ENCODE measurements at places on chromosomes 5 and 9.

GRCh38 chr9:3035579-3036332 lies 191.9 kb upstream of the PUM3 start:
- peak; percentile 21 for DNase-seq

- DNase-seq = no peak
Measured at GRCh38 chr5:633501-633955, 21.4 kb downstream of the CEP72 start.

DNA sequence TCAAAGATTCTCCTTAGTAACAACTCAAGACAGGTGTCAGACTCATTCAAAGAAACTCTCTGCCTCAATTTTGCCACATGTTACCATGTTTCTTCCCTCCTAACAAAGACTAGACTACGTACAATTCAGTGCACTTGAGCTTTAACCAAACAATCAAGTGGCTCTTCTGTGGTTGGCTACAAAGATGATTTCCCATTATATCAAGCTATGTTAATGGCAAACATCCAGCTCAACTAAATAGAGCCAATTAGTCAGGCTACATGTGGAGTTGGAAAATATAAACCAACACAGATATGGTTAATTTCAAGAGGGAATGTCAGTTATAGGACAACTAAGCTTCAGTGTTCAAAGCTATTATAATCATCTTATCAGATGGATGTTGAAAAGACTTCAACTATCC lies 29.2 kb upstream of the ADRA1B start:
- DNase-seq = no peak

GRCh38 chr9:111474385-111474784 lies 9.8 kb downstream of the ECPAS start:
- DNase-seq = no peak

GRCh38 chr5:68396722-68397121 lies 181.2 kb downstream of the PIK3R1 start:
- DNase-seq = peak; percentile 52

- no peak for DNase-seq
Measured at GRCh38 chr5:56594792-56595191, 220.6 kb upstream of the MAP3K1 start.

- no peak for DNase-seq
Measured at GRCh38 chr9:132833550-132834121, 44.4 kb downstream of the AK8 start.

DNA sequence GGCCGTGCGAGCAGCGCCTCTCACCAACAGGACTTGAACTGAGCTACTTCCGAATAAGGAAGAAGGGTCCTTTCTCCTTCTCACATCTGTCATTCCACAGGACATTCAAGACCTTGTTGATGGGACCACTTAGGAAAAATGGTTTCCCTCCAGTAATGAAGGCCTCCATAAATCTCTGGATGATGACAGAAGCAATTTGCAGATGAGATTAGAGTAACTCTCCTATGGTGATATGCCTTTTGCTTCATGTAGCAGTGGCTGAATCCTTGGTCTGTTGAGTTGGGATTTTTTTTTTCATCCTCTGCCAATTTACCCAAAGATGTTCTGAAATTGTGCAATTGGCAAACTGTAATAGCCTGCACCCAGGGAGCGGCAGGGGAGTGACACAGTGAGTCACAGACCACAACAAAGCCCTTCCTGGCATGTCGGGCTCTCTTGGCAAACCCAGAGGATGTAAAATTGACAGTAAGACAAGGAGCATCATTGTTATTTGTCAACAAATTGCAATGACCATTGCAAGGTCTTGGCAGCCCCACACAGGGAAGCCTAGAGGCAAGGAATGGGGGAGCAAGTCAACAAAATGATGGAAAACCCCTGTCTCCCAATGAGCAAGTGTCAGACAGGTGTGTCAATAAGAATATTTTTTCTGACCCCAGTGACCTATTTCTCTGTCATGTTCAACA lies 275.9 kb downstream of the ACTL7B start:
- no peak for DNase-seq

DNA sequence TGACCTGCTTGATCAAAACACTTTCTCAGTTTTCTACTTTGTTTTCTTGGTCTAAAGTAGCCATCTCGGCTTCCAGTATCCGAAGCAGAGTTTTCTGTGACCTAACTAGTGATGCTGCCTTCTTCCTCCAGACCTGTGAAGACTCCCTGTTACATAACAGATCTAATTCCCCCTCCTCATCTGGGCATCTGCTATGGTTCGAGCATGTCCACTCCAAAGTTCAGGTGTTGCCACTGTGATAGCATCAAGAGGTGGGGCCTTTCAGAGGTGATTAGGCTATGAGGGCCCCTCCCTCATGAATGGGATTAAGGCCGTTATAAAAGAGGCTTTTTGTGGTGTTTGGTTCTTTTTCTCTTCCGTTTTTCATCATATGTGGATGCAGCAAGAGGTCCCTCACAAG lies 20.3 kb downstream of the TTC23L start:
- no peak for DNase-seq

GRCh38 chr5:119285070-119285916 lies 70.5 kb upstream of the TNFAIP8 start:
- no peak for DNase-seq

GRCh38 chr5:120614531-120615180 lies 150.6 kb downstream of the PRR16 start:
- no peak for DNase-seq

DNA sequence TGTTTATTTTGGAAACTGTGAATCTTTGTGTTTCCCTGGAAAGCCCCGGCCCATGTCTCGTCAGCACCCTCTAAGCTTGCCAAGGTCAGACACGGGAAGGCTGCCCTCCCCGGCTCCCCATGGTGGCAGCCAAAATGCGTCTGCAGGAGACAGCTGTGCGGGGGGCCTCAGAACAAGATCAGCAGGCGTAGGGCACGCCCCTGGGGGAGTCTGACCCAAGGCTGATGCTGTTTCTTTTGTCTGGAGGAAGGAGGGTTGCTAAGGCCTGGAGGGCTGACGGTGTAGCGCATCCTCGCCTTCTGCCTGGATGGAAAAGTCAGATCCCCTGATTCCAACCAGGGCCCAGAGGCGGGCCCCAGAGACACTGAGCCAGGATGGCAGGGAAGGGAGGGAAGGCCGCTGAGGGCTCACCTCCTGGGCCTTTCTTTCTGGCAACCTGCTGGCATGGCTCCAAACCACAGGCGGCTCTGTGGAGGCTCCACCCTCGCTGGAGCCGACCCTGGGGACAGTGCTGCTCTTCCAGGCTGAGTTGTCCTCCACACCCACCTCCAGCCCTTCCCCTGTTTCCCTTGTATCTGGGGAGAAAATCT lies 57.2 kb downstream of the OLFM1 start:
- DNase-seq = no peak

- DNase-seq = no peak
Measured at GRCh38 chr5:172166030-172166826, 21.8 kb downstream of the STK10 start.

DNA sequence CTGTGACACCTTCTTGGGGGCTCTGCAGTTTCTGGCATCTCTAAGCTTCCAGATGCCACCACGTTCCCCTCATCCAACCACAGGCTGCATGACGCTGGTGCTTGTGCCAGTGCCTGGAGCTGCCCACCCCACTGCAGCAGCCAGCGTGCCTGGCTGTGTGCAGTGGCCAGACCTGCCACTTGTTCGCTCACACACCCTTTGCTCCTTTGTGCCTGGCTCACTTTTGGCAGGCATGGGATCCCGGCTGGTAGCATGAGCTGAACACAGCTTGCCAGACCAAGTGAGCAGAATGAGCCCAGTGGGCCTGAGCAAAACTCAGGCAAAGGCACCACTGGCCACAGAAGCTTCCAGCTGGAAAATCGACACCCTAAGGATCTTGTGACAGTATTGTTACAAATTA lies 562.9 kb upstream of the ACO1 start:
- no peak for DNase-seq

DNA sequence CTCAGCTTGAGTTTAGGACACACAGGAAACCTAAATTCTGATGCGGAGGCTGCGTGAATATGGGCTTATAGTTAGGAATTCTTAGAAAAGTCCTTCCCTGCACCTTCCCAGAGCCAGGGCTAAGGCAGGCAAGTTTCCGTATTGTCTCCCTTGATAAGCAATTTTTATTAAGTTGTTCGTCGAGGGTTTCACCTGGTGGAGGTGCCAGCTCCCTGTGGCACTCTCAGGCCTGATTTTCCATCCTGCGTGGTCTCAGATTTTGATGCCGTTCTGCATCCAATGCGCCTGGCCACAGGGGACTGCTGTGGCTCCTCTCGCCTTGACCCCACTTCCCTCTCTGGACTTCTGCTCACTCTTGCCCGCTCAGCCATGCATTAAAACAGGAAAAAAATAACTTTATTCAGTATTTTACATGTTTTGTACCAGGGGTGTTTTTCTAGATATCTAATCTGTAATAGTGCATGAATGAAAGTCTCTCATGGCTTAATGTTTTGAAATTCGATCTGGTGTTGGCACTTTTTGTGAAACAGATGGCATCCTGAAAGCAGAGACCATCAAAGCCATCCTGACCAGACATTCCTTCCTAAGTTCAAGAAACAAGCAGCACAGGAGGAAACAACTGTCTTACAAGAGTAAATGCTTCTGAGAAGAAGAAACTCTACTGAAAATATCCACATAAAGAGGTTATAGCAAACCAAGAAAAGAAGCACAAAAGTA lies 50.7 kb downstream of the TRIP13 start:
- DNase-seq = no peak

DNA sequence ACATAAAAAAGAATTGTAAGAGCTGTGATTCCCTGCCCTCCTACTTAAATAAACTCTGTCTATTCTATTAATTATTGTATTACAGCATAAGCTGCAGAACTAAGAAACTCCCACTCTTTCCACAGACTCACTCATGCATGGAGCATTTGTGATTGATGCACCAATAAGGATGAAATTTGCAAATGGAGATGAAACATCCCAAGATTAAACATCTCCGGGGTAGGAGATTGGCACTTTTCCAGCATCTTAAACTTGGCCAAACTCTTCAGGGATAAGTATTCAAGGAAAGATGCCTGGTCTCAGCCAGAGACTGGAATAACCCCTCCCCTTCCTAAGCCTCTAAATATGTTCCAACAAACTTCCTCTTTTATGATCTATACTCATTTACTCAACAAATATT lies 472.0 kb downstream of the ACTL7B start:
- no peak for DNase-seq

All from T47D (cell line).